ENCODE measurements at places on chromosomes 2 and 18. TPM values are rescaled to one million over a fixed set of nuclear protein-coding genes. Genes with fewer than 3 reads are reported as not detected.

- DNase-seq, result no peak
These were observed 584.0 kb upstream of the CHAC2 start for GRCh38 chr2:53183581-53183980.

- no peak for DNase-seq
These were observed 50.3 kb upstream of the UGP2 start for GRCh38 chr2:63791387-63791786.

The TMEM17 gene
- total RNA-seq, result 1.3 TPM

- DNase-seq, result peak; percentile 80
These were observed 386.9 kb downstream of the FIGN start for GRCh38 chr2:163348857-163349380.

DNA sequence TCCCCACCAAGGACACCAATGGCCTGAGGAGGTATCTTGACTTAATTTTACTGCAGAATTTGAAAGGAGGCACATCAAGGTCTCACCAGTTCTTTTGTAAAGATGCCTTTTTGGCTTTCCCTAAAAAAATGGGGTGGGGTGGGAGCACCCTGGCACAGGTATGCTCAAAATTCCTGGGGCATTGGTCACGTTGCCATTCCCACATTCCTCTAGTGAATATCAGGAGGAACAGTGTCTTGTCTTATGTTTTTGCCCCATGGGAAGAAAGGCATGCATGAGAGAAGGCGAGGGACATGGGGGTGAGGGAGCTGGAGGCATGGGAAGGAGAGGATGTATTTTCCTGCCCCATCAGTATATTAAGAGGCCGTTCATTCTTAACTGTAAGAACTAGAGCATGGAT, 275.3 kb downstream of the CMPK2 start:
- no peak for DNase-seq

The KIAA2012 gene
- total RNA-seq, result under 0.01 TPM

Measured in IMR-90 (cell line).